ENCODE measurements at places on chromosomes 12 and 14. TPM values are rescaled to one million over a fixed set of nuclear protein-coding genes. Genes with fewer than 3 reads are reported as not detected.

- no peak overlapping the region for H3K4me3 ChIP-seq
- no peak overlapping the region for H3K27ac ChIP-seq
- H3K36me3 ChIP-seq = no peaks in the 10 kb centered on the region
- no peak for DNase-seq
- peaks cover 8% of the 10 kb centered on the region for H3K4me1 ChIP-seq
These were observed 8.0 kb upstream of the MGP start for GRCh38 chr12:14893506-14894250.

GRCh38 chr12:49646871-49647654 is 23.7 kb downstream of the PRPF40B start:
- DNase-seq = no peak
- peaks cover 15% of the 10 kb centered on the region for H3K36me3 ChIP-seq
- no peaks in the 10 kb centered on the region for H3K27me3 ChIP-seq

Gene IL22
- total RNA-seq = not detected

DNA sequence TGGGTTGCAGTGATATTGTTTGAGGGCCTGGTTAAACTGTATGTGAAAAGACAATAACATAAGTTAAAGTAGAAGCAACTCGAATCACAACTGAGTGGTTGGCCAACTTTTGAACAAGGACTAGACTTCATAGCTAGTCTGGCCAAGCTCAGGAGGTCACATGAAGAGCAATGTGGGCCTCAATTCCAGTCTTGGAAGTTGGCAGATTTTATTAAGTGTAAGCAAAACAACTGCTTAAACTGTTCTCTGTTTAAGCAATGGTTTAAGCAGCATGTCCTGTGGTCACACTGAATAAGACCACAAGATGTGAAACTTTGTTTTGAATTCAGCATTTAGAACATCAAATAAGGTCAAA is 100.4 kb downstream of the TMTC3 start:
- peak overlapping the region; percentile 96 for H3K27ac ChIP-seq
- H3K4me3 ChIP-seq = peak overlapping the region; percentile 45
- no peaks in the 10 kb centered on the region for H3K36me3 ChIP-seq
- H3K4me1 ChIP-seq = peaks cover 42% of the 10 kb centered on the region
- H3K27me3 ChIP-seq = no peaks in the 10 kb centered on the region

Gene NEUROD4
- not detected for total RNA-seq

Gene ZNF10
- total RNA-seq = 6.6 TPM

Gene ASPG
- 0.05 TPM for total RNA-seq

Gene IL31
- total RNA-seq = not detected

GRCh38 chr14:75109877-75110276 is 17.0 kb downstream of the NEK9 start:
- H3K27ac ChIP-seq = no peak overlapping the region
- no peaks in the 10 kb centered on the region for H3K4me1 ChIP-seq
- H3K4me3 ChIP-seq = no peak overlapping the region
- H3K27me3 ChIP-seq = no peaks in the 10 kb centered on the region

Gene SPATA7
- 3.7 TPM for total RNA-seq

DNA sequence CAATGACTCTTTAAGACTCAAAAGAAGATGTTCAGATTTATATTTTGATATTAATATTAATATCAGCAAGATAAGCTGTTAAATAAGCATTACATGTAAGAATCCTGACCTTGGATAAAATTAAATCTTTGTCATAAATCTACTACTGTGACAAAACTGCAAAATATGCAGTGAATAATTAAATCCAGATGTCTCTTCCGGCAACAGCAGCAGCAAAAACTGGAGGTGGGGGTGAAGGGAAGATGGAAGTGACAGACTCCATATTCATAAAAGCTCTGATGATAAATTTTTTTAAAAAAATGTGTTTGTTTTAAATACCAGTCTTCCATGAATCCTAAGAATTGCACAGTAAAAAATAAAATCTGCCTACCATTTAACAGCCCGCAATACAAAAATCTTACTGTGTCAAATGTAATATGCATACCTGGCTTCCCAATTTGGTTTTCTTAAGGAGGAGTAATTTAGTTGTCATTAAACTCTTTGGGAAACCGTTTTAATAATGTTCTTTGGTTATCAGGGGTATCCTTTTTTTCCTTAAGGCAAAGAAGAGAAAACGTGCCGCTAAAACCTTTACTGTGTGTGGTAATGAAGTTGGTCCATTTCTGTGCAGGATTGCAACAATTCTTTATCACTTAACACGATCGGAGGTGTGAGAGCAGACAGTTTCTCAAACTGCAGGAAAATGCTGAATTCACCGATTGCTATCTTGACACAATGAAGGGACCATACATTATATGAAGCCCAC is 478.2 kb downstream of the DIO2 start:
- no peaks in the 10 kb centered on the region for H3K4me1 ChIP-seq
- no peaks in the 10 kb centered on the region for H3K36me3 ChIP-seq
- no peak for DNase-seq
- no peak overlapping the region for H3K4me3 ChIP-seq
- no peak overlapping the region for H3K27ac ChIP-seq

Gene SALL2
- total RNA-seq = 0.09 TPM

DNA sequence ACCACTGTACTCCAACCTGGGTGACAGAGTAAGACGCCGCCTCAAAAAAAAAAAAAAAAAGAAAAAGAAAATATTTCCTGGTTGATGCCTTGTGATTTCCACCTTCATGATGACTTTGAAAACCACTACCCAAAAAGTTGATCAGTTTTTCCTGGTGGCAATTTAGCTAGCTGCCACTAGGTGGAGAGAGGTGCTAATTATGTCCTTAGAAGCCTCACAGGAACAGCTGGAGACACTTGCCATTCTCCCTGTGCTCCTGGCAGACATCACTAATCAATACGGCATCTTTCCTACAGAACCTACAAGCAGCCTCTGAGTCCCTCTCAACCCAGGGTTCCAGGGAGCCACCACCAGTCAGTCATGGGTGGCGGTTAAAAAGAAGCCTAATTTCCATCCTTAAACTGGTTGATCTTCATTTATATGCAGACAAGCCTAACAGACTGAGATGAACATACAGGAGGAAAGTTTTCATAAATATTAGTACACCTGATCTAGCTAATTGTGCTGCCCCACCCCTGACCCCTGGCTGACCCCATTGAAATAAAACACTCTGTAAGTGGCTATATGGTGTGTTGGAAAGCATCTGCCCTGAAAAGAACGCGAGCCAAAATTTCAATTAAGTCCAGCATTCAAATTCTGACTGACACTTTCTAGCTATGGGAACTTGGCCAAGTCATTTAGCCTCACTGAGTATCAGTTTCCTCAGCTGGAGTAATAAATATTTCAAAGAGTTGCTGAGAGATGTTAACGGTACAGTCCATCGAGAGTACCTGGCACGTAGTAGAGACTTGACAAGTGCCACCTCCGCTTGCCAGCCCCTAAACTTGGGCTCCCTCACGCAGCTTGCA is 6.2 kb upstream of the OAS1 start:
- H3K27me3 ChIP-seq = peaks cover 28% of the 10 kb centered on the region
- no peak overlapping the region for H3K27ac ChIP-seq
- peak; percentile 74 for DNase-seq
- no peaks in the 10 kb centered on the region for H3K36me3 ChIP-seq

Gene ACSM4
- not detected for total RNA-seq

DNA sequence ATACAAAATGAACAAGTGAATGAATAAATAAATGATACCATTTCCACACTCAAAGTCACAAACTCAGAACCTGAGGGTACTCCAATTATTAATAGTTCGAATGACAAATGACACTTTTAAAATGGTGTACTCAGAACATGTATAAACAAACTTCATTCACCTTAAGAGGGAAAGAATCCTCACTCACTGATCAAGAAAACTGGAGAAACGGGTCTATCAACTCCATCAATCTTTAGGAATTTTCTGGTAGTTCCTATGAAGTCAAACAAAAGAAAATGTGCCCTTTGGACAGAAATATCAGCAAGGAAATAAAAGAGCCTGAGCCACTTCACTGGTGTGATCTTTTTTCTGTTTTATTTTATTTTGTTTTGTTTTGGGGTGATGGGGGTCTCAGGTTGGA is 5.2 kb upstream of the NRDE2 start:
- no peak for DNase-seq
- no peak overlapping the region for H3K27ac ChIP-seq
- H3K4me3 ChIP-seq = no peak overlapping the region
- peaks cover 48% of the 10 kb centered on the region for H3K27me3 ChIP-seq

GRCh38 chr14:95686935-95687334 is 709 bp downstream of the TCL1B start:
- H3K27me3 ChIP-seq = peaks cover 41% of the 10 kb centered on the region
- H3K27ac ChIP-seq = no peak overlapping the region
- H3K4me1 ChIP-seq = no peaks in the 10 kb centered on the region

Gene LRTM2
- not detected for total RNA-seq

GRCh38 chr12:13596714-13597113 is 384.7 kb downstream of the GRIN2B start:
- H3K27me3 ChIP-seq = no peaks in the 10 kb centered on the region
- H3K4me3 ChIP-seq = no peak overlapping the region
- no peak for DNase-seq
- H3K27ac ChIP-seq = no peak overlapping the region
- no peaks in the 10 kb centered on the region for H3K4me1 ChIP-seq

- DNase-seq = no peak
- H3K4me1 ChIP-seq = peaks cover 10% of the 10 kb centered on the region
- H3K4me3 ChIP-seq = no peak overlapping the region
- no peaks in the 10 kb centered on the region for H3K27me3 ChIP-seq
These were observed 1136.8 kb downstream of the AACS start for GRCh38 chr12:126201981-126202537.

DNA sequence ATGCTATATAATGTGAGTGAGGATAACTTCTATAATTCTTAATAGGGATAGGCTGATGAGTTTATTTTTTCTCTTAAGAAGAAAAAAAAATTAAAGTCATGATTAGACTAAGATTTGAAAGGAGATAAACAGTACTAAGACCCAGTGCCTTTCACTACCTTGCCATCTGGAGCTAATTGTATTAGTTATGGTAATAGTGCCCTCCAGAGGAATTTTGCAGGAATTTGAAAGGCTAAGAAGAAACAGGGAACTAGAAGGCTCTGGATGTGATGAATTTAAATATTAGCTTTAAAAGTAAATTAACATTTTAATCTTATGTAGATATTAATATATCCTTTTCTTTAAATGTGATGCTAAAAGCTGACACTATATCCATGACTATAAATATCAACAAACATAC is 36.6 kb upstream of the PIK3C2G start:
- no peak overlapping the region for H3K27ac ChIP-seq
- no peaks in the 10 kb centered on the region for H3K27me3 ChIP-seq
- H3K4me3 ChIP-seq = no peak overlapping the region
- H3K4me1 ChIP-seq = no peaks in the 10 kb centered on the region
- peak; percentile 65 for DNase-seq

Gene ADAM21
- total RNA-seq = 0.37 TPM

DNA sequence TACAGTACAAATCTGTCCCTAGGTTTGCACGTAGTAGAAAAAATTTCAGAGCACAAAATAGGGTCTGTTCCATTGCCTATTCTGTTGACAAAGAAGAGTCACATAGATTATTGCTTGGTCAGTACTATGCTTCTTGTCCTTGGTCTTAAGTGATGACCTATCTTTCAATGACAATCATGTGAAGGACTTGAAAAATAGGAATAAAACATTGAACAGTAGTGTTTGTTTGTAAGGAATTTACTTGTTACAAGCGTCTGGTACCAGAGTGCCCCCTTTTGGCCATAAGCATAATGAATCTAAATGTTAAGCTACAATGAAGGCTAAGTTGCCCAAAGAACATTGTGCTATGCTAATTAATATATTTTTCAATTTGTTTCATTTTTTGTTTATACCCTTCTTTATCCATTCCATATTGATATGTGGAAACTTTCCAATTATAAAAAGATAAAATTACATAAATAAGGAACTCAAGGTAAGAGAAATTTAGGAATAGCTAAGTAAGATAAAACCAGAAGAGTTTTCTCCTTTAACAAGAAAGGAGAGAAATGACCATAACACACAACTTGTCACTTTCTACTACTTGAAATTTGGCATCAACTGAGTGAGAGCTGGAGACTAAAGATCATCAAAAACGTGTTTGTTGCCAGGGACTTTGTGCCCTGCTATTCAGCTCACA is 204.7 kb downstream of the EPS8 start:
- H3K27ac ChIP-seq = peak overlapping the region; percentile 12
- H3K27me3 ChIP-seq = no peaks in the 10 kb centered on the region
- no peaks in the 10 kb centered on the region for H3K36me3 ChIP-seq
- peak; percentile 70 for DNase-seq
- no peak overlapping the region for H3K4me3 ChIP-seq

- H3K4me1 ChIP-seq = no peaks in the 10 kb centered on the region
- DNase-seq = no peak
- no peaks in the 10 kb centered on the region for H3K36me3 ChIP-seq
- no peaks in the 10 kb centered on the region for H3K27me3 ChIP-seq
- H3K27ac ChIP-seq = no peak overlapping the region
These were observed 576.7 kb downstream of the ALG10 start for GRCh38 chr12:34598851-34599529.

Gene PTGDR
- not detected for total RNA-seq

Gene EXOC3L4
- not detected for total RNA-seq

DNA sequence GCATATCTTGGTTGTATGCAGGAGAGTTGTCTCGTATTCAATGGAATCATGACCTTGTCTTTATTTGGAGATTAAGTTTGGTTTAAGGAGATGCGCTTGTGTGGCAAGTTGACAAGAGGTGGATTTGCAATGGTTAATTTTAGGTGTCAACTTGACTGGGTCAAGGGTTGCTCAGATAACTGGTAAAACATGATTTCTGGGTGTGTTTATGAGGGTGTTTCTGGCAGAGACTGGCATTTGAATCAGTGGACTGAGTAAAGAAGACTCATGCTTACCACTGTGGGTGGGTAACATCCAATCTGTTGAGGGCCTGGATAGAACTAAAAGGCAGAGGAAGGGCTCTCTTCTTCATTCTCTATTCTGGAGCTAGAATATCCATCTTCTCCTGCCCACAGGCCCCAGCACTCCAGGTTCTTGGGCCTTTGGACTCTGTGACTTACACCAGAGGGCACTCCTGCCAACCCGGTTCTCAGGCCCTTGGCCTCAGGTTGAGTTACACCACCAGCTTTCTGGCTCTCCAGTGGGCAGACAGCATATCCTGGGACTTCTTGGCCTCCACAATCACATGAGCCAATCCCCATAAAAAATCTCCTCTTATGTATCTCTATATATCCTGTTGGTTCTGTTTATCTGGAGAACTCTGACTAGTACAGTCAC is 141.5 kb upstream of the ARID2 start:
- H3K36me3 ChIP-seq = no peaks in the 10 kb centered on the region
- no peak overlapping the region for H3K27ac ChIP-seq
- H3K4me3 ChIP-seq = no peak overlapping the region
- H3K27me3 ChIP-seq = no peaks in the 10 kb centered on the region
- DNase-seq = peak; percentile 15

DNA sequence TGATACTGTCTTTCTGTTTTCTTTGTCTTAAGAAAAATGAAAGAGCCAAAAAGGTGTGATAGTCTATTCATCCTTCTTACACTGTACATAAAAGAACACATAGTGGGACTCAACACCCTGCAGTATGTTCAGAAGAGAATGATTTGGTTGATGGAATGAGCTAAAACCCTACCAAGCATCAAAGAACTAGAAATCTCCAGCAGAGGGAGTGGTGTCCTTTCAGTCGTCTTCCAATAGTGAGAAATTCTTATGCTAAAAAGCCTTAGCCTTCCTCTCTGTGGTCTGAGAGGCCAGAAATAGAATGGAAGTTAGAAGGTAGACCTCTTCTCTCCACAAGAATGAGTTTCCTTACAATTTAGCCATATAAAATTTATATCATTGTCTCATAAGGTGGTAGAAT is 393.4 kb upstream of the SEL1L start:
- no peak overlapping the region for H3K4me3 ChIP-seq
- no peaks in the 10 kb centered on the region for H3K36me3 ChIP-seq
- DNase-seq = peak; percentile 18
